ENCODE measurements at places on chromosomes 4 and X.

- DNase-seq = no peak
These were observed 3.8 kb upstream of the RADX start for GRCh38 chrX:106608016-106608415.

- DNase-seq = no peak
These were observed 27.8 kb upstream of the GALNTL6 start for GRCh38 chr4:171785388-171785787.

GRCh38 chrX:31860686-31861085 is 788.8 kb upstream of the FTHL17 start:
- no peak for DNase-seq

DNA sequence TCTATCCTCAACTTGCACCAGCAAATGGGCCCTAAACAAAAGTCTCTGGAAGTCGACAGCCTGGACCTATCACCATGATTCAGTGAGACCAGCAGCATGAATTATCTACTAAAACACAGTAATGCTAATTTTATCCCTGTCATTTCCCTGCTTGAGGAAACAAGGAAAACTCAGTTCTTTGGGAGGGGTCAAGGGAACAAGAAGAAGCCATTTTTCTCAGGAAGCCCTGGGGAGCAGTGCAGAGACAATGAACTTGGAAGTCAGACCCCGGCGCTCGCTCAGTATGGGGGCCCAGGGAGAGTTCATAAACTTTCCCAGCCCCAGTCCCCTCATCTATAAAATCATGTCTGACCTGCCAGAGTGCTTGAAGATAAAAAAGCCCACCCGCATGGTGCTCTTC is 50.4 kb downstream of the DCTD start:
- no peak for DNase-seq

GRCh38 chr4:176874721-176875445 is 82.2 kb upstream of the VEGFC start:
- no peak for DNase-seq

DNA sequence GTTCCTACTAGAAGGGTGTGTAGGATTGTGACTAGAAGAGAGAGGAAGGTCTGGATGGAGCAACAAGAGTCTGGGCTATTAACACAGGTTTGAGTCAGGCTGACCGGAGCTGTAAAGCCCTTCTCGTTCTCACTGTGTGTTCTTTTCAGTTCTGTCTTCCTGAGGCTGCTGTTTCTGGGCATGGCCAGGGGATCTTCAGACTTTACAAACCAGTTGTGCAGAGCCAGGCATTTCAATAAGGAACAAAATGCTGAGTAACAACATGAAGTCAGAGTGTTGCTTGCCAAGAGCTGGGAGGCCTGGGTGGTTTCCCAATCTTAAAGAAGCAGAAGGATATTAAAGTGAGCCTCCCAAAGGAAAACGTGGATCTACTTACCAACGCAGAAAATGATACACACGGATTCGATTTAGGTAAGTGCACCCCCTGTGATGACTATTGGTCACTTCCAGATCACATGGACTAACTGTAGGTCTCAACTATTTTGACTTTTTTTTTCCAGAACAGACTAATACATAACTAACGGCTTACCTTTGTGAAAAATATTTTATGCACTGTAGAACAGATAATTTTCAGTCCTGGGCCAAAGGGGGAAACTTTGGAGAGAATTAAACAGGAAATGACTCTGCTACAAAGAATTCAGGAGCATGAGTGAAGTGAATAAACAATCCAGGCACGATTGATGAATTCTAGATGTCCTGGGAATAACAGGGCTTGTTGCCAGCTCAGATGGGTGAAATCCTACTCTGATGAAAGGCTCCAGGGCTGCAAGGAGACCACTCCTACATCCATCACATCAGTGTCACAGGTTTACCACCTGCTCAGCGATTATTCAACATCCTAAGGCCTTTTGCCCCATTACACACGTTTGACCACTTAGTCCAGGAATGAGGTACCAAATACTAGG is 94.5 kb downstream of the ANXA3 start:
- DNase-seq = no peak

- no peak for DNase-seq
These were observed 231.5 kb upstream of the DIAPH2 start for GRCh38 chrX:96453139-96453538.

- no peak for DNase-seq
These were observed 87.5 kb upstream of the ZFP42 start for GRCh38 chr4:187908079-187908561.

DNA sequence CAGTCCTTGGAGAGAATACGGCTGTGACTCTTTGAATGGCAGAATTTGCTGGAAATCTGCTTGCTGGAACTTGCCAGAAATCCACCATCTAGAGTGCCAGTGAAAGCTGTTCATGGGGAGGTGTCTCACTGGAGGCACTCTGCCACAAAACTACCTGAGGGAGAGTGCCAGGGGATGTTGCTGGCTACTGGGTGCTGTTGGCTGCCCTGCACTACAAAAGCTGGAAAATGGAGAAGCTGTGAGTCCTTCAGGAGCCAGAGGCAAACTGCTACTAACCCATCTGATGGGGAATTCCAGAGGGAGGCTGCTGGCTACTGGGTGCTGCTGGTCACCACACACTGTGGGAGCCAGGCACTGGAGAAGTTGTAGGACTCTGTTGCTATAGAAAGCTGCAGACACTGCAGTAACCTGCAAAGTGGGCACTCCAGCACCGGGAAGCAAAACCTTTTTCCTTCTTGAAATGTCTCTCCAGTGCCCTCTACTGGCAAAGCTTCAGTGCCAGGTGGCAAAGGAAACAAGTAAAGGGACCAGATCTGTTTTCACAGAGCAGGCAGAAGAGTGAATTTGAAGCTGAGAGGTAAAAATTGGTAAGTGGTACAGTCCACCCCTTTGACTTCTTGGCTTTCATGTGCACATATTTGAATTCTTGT is 47.8 kb upstream of the HSD17B10 start:
- DNase-seq = peak; percentile 26

GRCh38 chrX:135295238-135295943 is 13.9 kb upstream of the ETDC start:
- peak; percentile 33 for DNase-seq

DNA sequence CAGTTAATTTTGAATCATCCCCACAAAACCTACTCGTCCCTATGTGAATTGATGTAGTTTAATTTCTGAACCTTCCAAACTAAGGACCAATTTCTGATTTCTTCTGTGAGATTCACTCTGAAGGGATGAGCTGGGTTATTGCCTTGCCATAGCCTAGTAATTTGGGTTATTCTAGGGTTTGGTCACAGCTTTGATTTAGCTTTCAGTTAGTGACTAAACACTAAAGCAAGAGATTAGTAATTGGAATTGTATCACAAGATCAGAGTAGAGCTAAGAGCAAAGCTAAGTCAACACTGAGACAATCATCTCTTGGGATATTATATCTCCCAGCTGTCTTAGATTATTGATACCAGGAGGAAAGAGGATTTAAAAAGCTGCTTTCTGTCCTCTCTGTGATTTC is 588.0 kb downstream of the CCSER1 start:
- no peak for DNase-seq

DNA sequence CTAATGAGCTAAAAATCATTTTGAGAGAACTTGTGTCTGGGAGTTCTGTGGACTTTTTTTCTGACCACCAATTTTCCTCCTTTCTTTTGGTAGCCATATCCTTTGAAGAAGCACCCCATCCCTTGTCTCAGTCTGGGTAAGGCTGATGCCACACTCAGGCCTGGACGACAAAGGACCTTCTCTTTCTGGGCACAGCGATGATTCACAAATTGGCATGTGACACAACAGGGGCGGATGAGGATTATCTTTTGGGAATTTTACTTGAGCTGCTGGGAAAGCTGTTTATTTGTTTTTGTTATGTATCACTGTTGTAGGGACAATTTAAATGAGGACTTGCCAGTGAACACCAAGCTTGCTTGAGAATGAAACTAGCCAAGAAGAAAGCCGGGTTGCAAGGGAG is 233.4 kb upstream of the HAND2 start:
- DNase-seq = no peak

DNA sequence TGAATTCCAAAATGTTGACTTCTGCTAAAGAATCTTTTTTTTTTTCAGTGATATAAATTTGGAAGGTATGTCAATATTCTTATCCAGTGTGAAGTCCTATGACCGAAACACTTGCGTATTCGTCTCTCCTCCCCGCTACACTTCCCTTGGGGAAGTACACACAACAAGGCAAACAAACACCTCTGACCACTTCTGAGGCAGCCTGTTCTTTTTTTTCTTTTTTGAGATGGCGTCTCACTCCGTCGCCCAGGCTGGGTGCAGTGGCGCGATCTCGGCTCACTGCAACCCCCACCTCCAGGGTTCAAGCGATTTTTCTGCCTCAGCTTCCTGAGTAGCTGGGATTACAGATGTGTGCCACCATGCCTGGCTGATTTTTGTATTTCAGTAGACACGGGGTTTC is 78.1 kb upstream of the DHRSX start:
- DNase-seq = no peak

DNA sequence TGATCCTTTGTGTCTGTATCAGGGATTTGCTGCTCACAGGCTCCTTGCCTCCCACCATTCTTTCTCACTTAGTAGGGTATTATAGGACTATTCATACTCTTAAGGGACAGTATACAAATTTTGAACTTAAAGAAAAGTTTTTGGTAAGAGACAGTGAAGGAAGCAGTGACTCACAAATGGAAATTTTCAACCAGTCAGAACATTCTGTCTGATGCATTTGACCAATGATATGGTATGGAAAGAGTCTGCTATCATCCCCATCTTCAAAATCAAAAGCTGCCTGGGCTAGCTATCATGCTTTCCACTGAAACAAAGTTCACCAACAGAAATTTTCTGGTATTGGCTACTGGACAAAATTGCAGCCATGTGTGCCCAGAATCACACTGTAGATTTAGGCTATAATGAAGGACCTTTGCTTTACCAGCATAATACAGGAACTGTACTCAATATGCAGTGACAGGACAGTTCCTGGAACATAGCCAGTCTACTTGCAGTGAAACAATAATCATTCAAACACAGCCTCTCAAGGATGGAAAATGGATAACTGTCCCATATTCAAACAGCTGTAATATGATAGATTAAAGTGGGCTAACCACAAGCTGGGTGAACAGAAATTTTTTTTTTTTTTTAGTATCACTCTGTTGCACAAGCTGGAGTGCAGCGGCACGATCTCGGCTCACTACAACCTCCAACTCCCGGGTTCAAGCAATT is 109.0 kb upstream of the ACSL4 start:
- no peak for DNase-seq

- no peak for DNase-seq
These were observed 25.1 kb upstream of the FHL1 start for GRCh38 chrX:136122207-136122606.

DNA sequence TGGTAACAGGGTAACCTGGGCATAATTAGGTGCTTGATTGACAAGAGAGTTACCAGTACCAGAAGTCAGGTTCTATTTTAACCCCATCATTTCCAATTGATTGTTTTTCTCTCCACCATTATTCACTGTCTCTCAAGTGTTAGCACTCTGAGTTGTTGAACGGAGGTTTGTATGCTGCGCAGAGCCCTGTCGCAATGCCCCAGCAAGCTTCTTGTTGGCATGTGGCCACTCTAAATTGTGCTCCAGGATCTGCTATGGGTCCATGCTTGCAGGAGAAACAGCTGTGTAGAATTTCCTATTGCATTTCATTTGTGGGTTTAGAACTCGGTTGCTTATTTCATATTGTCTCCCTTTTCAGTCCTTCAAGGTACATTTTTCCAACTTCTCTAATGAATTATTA is 98.2 kb downstream of the KLHL8 start:
- no peak for DNase-seq

DNA sequence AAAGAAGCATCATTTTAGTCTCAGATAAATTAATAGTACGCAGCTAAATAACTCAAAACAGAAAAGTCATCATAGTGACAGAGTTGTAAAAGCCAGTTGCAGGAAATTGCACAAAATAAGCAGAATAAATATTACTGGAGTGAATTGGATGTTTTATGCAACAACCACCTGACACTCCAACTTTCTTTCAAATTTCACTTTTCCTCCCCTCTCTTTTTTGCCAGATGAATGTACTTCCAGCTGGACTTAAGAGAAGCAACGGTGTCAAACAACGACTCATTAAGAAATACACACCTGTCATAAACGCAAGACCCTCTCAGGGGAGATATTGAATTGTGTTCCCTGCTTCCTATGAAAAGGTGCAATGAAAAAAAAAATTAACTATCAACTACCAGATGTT is 120.2 kb upstream of the HCCS start:
- DNase-seq = no peak

DNA sequence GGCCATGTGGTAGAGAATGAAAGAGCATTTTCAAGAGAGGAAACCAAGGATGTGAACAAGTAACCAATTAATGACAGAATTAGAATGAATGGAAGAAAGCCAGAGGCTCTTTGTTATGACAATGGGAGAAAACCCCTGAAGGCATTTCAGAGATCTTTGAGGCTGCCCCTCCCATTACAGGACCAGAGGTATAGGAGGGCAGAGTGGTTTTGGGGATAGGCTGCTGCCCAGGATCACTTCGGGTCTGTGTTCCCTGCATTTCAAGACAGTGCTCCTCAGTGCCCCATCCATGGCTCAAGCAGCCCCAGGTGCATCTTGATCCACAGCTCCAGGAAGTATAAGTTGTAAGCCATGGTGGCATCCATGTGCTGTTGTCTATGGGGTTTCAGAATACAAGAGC is 124.0 kb upstream of the HPF1 start:
- no peak for DNase-seq

DNA sequence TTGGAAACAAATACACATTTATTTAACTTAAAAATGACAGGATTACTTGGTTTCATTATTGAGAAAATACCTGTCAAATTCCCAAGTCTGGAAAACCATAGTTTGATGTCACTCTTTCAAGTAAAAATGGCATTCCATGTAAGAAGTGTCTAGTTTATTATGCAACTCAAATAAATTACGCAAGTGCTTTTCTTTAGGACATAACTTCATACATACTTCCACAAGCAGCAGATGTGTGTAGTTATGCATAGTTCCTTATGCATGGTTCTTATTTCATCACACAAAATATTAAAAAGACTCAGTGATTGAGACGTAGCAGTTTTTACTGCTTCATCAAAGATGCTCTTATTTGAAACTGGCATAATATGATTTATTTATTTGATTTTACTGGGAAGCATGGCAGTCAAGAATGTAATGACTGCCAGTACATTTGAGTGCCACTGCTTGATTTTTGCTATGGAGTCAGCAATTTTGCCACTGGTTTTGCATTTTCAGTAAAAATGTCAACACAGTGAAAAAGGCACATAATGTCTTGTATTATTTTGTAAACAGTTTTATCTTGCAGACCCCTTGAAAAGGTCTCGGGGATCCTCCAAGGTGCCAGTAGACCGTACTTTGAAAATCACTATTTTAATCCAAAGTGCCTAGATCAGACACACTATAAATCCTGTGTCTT is 62.1 kb downstream of the CLCN3 start:
- no peak for DNase-seq

DNA sequence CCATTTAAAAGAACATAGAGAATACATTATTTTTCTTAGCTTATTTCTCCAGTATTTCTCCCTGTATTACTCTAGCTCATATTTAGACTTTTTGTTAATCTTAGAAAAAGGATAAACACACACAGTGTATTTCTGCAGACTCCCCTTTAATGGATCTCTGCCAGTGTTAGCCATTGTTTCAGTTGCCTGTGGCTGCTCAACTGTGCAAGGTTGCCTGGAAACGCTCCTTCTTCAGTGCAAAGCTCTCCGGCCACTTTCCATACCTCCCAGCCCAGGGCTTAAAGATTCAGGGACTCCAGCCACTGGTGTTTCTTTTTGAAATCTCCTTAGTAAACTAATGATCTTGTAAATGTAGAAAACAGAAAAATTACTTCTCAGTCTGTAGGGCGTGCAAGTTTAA is 104.9 kb downstream of the SLIT2 start:
- DNase-seq = no peak

All from stimulated activated CD8-positive, alpha-beta memory T cell treated with anti-CD3 and anti-CD28 coated beads, Interleukin-4, amount 100 ng/mL, for 24 hours (primary cell).